ENCODE measurements at places on chromosomes 13 and 19.
A peak's percentile ranks its signal among the peaks of the same experiment; 100 is the strongest.

GRCh38 chr19:10808937-10809649 lies 26.9 kb downstream of the TMED1 start:
- no peak for DNase-seq

GRCh38 chr19:57599377-57599760 lies 316 bp upstream of the ZNF530 start:
- DNase-seq: no peak

DNA sequence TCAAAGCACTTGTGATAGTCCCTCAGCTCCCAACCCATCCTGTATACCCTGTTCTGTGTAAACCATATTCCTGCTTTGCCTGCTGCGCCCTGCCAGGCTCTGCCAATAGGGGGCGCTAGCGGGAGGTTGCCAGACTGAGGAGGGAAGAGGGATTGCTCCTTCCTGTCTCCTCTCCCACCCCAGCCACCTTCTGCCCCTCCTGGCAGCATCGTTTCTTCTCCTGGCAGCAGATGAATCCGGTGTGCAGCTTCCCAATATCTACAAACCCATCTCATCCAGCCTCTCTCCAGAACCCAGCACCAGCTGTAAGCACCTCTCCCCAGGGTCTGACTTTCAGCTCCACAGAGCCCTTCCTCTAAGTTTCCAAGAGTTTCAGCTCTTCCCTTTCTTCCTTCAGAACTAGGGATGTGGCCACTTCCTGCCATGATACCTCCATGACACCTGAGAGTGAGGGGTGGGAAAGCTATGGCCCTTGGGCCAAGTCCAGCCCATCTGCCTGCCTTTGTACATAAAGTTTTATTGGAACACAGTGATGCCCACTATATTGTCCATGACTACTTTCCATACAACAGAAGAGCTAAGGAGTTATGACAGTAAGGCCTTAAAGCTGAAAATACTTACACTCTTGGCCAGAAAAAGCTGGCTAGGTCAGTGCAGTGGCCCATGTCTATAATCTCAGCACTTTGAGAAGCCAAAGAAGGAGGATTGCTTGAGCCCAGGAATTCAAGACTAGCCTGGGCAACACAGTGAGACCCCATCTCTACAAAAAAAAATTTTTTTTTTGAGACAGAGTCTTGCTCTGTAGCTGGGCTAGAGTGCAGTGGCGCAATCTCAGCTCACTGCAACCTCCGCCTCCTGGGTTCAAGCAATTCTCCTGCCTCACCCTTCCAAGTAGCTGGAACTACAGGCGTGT lies 34.5 kb upstream of the ATP1A3 start:
- peak; percentile 59 for DNase-seq

DNA sequence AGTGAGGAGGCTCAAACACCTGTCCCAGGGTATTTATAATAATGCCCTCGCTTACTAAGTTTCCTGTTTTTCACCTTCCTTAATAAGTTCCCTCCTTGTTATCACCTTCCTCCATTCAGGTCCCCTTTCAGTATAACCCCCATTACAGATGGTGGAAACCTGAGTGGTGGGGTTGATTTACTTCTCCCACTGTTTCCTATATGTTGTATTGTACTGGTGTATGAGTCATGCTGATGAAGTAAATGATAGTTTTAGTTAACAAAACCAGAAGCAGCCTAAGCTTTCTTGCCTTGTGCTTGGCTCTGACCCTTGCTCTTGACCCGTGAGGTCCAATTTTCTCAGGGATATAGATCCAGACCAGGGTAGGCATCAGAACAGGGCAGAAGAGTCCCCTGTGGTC lies 22.3 kb upstream of the TNFSF11 start:
- DNase-seq: no peak

Data from SK-MEL-5 (cell line).